Suppressor macrophage (primary cell): ENCODE measurements at places on chromosomes 13 and 19.

DNA sequence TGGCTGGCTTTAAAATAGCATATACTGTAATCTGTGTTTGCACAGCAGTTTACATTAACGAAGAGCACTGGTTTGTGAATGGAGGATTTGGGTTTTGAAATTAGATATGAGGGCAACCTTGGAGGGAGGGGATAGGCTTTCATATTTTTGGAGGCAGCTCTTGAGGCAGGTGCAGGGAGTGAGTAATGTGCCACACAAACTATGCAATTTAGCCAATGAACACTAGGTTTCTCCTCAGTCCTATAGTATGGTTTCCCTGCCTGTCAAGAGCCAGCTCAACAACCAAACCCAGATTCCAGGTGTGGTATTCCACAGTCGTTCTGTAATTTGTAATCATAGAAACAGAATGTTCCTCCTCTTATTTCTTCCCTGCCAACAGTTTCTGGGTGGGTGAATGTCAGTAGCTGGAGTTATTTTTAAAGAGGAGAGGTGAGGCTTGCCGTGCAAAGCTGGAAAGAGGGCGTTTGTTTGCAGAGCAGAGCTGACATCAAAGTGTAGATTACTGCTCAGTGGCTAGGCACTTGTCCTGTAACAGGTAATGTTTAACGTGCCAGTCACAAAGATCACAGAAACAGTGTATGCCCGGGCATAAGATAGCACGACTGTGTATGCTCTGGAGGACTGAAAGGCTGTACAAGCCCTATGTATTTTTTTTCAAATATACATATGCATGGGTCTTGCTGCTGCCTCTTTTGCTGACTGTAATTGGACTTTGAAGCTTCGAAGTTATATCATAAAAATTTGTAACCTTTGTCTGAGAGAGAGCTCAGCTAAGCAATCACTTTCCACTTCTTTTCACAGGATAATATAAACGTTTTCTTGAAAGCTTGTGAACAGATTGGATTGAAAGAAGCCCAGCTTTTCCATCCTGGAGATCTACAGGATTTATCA lies 124.2 kb downstream of the LMO7 start:
- DNase-seq: no peak

- no peak for DNase-seq
These were observed 3.9 kb upstream of the EFNA2 start for GRCh38 chr19:1281569-1282287.

- DNase-seq: no peak
These were observed 17.6 kb downstream of the RANBP3 start for GRCh38 chr19:5960005-5961001.

DNA sequence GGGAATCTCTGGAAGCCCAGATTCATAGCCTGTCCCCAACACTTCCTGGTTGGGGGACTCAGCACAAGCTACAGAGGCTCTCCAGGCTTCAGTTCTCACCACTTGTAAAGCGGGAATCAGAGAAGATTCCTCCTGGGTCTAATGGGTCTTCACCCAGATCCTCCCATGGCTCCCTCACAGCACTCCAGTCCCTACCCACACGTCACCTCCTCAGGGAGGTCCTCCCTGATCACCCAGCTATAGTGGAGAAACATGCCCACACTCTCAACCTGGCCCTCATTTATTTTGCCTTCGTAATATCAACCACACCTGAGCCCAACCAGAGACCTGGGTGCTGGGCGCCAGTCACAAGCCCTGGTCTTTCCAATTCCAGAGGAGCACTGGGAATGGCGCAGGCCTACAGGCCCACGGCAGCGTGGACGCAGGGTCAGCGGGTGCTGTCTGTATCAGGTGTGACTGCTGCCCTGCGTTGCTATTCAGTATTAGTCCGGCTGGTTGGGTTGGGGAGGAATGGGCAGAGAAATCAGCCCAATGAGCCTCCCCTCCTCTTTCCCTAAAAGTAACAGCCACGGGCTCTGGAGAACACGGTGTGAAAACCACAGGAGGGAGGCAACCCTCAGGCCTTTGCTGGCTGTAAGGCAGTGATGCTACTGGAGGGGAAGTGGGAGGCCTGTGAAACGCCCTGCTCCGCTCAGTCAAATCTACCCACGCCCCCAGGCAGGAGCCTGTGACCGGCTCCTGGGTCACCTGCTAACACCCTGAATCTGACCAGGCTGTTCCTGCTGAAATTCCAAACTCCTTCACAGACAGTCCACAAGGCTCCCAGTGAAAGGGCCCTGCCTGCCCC lies 5.2 kb downstream of the AKT2 start:
- peak; percentile 44 for DNase-seq

- DNase-seq: no peak
These were observed 295.0 kb downstream of the ZNF536 start for GRCh38 chr19:30667227-30667626.

DNA sequence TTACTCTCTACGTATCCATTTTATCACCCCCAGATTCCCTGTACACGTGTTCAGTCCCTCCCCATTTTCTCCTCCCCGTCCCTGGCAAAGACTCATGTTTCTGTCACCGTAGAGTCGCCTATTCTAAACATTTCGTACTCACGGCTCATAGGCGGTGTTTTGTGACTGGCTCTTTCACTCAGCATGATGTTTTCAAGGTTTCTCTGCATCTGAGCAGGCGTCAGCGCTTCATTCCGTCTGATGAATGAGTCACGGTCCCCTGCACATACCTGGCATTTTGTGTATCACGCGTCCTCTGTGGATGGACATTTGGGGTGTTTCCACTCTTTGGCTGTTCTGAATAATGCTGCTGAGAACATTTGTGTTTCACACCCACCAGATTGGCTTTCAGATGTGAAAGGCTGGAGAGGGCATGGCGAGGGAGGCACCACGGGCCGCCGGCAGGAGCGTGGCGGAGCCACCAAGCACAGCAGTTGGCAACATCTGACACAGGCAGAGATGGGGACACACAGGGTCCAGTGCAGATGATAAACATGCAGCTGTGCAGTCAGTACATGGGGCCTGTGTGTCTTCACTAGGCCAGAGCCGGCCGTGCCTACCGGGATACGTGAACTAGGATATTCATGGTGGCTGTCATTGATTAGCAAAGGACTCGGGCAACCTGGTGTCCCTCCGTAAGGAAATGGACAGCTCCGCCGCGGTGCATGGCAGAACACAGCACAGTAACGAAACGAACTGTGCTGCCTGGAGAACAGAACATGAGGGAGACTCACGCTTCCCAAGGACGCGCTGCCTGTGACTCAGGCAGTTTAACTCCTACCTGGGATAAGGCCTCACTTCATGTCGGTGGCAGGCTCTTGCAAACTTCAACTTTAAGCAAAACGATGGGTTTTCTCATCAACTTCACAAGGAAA lies 117.2 kb downstream of the ATP11A start:
- no peak for DNase-seq

- DNase-seq: no peak
These were observed 625.5 kb upstream of the MIR17HG start for GRCh38 chr13:90721937-90722336.

- DNase-seq: peak; percentile 51
These were observed 5.0 kb downstream of the SYCE2 start for GRCh38 chr19:12913851-12914690.

DNA sequence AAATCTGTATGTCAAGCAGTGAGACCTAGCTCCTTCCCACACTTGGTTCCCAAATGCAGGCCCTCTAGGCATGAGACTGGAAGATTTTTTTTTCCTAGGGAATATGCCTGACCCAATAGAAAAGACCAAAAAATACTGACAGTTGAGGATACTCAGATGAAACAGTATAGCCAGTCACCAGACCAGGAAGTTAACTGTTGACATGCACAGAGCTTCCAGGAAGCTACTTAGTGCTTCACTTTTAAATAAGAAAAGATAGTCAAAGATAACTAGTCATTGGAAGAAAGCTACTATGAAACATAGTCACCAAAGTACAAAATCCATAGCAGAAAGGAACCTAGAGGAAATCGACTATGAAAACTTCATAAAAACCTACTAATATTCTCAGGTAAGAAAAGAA lies 32.3 kb downstream of the BRCA2 start:
- DNase-seq: no peak

GRCh38 chr19:27777726-27778125 lies 1435.2 kb downstream of the UQCRFS1 start:
- peak; percentile 11 for DNase-seq

DNA sequence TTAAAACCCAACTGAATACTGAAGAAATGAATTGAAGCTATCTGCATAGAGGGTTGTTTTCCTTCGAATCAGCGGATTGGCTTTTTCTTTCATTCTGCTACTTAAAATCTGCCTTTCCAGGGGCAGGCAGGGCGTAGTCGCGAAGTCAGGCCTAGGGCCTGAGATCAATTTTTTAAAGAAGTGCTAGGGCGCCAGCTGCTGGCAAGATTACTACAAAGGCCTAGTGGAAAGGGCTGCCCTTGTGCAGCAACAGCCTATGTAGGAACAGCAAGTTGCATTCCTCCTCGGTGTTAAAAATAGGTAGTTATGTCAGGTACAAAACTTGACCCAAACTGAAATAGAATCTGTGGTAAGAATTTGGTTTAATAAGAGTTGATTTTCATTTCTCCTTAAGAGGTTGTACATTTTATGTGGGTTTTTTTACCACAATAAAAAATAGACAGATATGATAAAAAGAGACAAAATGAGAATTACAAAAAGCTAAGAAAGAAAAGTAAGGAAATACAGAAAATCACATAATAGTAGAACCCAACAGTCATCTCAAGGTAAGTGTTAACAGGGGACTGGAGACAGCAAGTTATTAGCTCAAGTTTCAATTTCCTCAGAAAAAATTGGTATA lies 9.5 kb upstream of the URAD start:
- DNase-seq: peak; percentile 39

- DNase-seq: no peak
These were observed 73.7 kb upstream of the MEDAG start for GRCh38 chr13:30832377-30832776.

- DNase-seq: no peak
These were observed 140.2 kb downstream of the TNFSF13B start for GRCh38 chr13:108409730-108410129.

DNA sequence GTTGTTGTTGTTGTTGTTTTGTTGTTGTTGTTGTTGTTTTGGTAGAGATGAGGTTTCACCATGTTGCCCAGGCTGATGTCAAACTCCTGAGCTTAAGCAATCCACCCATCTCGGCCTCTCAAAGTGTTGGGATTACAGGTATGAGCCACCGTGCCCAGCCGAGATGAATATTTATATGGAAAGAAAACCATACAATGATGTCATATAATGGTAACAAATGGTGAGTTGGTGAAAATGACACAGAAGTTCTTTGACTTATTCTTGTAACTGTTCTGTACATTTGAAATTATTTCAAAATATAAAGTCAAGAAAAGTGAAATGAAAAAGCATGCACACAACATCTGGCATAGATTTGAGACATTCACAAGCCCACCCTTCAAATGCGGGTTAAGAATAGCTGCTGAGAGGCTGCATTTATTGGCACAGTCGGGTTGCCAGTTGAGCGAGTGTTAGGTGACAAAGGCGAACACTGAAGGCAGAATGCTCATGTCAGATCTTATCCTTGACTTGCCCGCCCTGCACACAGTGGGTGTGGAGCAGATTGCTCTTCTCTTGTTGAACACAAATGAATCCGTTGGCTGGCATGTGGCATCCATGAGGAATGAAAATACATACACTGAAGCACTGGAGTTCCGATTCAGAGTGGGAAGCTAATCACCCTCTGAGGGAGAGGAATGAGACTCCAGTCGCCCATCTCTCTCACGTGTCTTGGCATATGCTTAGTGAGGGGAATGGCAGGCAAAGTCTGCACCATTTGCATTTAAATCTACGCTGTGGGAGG lies 15.8 kb upstream of the UBE2S start:
- DNase-seq: no peak

DNA sequence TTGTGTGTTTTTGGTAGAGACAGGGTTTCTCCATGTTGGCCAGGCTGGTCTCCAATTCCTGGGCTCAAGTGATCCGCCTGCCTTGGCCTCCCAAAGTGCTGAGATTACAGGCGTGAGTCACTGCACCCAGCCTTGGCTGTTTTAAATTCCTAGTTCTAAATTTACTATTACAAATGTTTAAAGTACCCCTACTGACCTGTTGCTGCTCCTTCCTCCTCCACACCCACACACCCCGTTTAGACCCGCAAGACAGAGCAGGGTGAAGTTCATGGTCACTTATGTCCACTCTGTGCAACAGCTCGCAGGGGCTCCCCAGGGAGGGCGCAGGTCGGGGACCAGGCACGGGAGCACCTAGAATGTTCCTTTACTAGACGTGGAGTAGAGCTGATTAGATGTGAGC lies 28.7 kb downstream of the TMEM161A start:
- no peak for DNase-seq

DNA sequence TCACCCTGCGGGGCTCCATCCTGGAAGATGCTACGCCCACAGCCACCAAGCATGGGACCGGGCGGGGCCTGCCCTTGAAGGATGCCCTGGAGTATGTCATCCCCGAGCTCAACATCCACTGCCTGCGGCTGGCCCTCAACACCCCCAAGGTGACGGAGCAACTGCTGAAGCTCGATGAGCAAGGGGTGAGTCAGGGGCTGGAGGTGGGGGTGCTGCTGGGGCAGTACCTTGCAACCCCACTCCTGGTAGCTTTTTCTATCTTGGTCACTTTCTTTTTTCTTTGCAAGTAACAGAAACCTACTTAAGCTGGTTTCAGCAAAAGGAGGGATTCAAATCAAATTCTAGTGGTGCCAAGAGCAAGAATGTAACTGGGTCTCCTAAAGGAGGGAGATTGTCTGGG lies 124.1 kb downstream of the DPF1 start:
- no peak for DNase-seq

DNA sequence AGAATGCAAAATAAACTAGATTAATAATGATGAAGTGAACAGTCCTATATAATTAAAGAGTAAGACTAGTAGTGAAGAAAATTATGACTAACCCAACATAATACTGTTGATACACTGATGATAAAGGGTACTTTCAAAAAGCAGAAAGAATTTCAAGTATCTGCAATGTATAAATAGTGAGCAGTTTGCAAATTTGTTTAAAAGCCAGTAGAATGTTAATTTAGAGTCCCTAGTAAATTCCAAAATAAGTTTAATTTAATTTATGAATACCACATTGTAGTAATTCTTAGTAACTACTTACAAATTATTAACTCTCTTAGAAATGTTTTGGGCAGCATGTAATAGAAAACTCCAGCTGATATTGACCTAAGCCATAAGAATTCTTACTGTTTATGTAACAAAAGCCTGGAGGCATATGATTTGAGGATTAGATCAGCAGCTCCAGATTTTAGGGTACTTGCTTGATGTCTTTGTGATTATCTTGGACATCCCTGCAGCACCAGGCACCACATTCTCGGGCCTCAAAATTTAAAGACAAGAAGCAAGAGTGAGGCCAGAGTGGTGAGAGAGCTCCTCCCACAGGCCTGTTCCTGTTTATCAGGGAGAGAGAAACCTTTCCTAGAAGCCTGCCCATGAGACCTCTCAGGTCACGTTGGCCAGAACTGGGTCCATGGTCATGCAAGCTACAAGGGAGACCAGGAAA lies 67.6 kb upstream of the TDRD3 start:
- peak; percentile 38 for DNase-seq

DNA sequence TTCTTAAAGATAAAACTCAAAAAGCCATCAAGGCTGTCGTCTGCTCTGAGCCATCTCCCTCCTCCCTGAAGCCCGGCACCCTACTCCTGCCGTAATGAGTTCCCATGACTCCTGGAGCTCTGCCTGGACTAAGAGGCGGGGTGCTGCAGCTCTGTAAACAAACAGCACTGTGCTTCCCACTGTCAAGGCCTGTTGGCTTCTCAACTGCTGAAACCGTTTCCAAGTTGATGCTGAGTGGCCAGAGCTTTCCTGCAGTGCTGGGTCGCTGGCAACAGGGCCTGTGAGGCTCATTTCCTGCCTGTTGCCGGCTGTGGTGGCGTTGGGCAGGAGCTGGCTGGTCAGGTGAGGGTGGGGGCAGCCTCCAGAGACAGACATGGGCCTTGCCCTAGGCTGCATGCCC lies 26.7 kb upstream of the ISYNA1 start:
- DNase-seq: peak; percentile 30

GRCh38 chr13:50611117-50611781 lies 232.2 kb downstream of the DLEU7 start:
- no peak for DNase-seq

- DNase-seq: no peak
These were observed 2.9 kb downstream of the KLF2 start for GRCh38 chr19:16327501-16327900.
